ENCODE measurements at places on chromosomes 2 and 18.

DNA sequence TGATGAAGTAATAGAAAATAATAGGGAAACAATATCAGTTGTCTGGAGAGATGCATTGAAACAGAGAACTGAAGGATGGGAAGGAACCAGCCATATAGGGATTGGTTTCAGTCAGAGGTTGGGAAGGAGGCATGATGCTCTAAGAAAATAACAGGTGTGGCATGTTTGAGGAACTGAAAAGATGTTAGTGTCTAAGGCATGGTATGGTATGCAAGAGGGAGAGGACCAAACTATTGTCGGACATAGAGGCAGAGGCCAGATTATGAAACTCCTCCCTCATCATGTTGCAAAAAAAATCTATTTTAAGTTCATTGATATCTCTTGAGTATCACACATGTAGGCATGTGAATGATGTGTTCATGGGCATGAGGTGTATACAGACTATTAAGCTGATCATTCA lies 48.9 kb upstream of the EMILIN2 start:
- DNase-seq = no peak

- no peak for DNase-seq
These were observed 40.1 kb downstream of the SERPINE2 start for GRCh38 chr2:223998948-223999347.

GRCh38 chr2:231124838-231125568 lies at the start of gene HTR2B:
TSS of gene HTR2B (minus strand) at chr2:231125042. CDS start at chr2:231123764, 1,278 bp downstream.
- DNase-seq = peak; percentile 71

- DNase-seq = no peak
These were observed 11.2 kb upstream of the NABP1 start for GRCh38 chr2:191666732-191667131.

DNA sequence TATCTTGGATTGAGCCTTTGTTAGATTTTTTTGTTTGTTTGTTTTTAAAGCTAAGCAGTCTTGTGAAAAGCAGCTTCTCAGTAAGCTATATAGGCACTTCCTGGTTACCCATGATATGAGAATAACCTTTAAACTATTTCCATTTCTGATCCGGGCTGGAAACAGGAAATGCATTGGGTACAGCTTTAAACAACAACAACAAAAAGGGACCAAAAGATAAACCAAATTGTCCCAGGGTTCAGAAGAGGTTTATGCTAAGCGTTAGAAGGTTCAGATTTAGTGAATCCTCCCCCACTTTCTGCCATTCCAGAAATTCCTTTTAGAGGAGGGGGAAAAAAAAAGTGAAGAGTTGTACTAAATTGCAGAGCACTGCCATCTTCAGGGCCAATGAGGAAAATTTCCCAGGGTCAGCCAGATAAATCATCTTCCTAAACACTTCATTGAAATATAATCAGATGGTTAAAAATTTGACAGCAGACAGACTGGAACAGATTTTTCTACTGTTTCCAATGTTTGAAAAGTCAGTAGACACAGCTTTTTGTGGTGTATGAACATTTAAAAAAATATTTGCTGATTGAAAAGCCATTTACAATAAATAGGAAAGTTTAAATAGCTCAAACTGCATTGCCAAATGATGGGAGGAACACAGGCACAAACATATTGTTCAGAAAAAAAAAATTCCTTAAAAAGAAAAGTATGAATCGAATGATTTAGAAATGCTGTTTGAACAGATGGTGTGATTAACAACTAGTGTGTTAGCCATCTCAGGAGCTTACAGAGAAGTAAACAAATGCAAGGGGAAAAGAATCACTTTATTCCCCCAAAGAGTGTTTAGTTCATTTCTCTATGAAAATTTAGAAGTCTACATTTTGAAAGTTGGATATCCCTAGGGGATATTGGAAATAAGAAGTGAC lies 189.9 kb upstream of the TANK start:
- DNase-seq = peak; percentile 12

- DNase-seq = no peak
These were observed 792.2 kb downstream of the EPHA4 start for GRCh38 chr2:220779931-220780330.

- no peak for DNase-seq
These were observed 130.9 kb upstream of the ASB18 start for GRCh38 chr2:236395067-236395466.

DNA sequence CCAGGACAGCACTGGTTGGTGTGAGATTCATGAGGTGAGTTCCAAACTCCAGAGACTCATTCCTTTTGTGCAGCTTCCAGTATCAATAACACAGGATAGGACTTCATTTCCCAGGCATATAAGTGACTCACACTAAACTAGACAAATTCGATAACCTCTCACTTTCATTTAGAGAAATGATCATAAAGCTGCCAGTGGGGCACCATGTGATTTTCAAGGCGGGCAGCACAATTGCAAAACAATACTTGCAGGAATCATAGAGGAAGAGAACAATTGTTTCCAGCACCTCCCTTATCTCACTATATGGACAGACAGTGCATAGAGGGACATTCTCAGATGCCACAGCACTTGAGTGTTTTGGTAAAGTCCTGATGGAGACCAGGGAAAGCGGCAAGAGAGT lies 31.3 kb upstream of the DNAH7 start:
- DNase-seq = no peak

GRCh38 chr18:58525517-58525916 lies 103.4 kb downstream of the ALPK2 start:
- peak; percentile 60 for DNase-seq

- no peak for DNase-seq
These were observed 265.4 kb downstream of the STK39 start for GRCh38 chr2:167981945-167982344.

DNA sequence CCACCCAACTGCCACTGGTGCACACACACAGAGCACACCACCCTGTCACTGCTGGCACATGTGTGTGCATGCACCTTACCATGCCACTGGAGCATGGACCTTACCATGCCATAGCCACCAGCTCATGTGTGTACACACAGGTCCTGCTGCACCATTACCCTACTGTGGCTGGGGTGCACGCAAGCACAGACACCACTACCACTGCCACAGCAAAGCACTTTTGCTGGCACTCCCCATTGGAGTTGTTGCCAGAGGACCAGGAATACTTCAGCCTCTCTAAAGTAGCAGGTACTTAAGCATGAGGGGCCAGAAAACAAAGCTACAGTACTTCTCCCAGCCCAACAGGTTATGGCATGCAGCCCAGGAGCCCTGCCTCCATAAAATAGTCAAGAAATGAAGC lies 404.8 kb downstream of the MBD2 start:
- no peak for DNase-seq
